Fibroblast of skin of right quadriceps (primary cell): ENCODE measurements at places on chromosomes 7 and 10.

DNA sequence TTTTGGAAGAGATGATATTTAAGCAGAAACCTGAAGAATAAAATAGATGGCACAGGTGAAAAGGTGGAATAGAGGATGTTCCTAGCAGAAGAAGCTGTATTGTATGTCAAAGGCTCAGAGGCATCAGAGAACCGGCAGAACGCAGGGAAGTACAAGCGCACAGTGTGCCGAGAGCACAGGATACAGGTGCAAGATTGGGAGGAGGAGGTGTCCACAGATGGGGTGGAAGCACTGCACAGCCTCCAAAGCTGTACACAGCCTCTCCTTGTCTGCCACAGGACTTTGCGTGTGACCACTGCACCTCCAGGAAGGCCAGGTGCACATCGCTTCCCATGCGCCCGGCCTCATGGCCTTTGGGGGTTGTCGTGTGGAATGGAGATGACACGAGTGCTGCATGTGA is 23.3 kb upstream of the SEC61G start:
- no peak for DNase-seq

GRCh38 chr7:81937091-81937490 is 167.2 kb upstream of the HGF start:
- peak; percentile 10 for DNase-seq

DNA sequence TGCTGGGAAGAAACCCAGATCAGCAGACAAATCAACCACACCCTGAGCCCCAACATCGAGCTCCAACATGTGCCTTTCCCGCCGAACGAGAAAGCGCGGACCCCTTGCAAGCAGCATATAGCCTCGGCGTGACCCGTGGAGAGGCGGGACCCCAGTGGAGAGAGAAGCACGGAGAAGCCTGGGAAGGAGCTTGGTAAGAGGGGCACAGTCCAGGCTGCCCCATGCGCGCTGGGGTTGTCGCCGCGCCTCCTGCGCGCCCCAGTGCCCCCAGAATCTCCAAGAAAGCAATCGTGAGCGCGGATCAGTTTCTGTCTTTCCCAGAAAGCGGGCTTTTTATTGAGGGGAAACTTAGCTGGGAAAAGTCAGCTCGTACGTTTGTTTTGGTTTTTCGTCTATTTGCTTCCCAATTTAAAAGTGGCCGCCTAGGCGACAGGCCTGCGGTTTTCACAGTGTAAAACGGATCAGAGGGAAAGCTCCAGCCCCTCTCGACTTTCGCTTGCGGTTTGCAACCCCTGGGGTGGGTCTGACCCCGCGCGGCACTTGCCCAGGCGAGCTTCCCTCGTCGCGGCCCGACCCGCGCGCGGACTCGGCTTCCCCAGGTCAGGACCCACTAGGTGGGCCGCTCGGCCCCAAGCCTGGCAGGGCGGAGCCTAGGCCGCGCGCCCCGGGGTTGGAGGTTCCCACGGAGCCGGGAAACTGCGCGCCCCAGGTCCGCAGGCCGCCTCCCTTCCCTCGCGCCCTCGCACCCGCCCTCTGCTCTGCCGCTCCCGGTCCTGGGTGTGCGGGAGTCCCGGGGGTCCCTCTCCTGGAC is 31.1 kb downstream of the SKIDA1 start:
- DNase-seq: peak; percentile 17

GRCh38 chr10:48257407-48257961 is 17.0 kb downstream of the FRMPD2 start:
- DNase-seq: peak; percentile 10

- no peak for DNase-seq
These were observed 57.3 kb downstream of the HK1 start for GRCh38 chr10:69335613-69336012.

DNA sequence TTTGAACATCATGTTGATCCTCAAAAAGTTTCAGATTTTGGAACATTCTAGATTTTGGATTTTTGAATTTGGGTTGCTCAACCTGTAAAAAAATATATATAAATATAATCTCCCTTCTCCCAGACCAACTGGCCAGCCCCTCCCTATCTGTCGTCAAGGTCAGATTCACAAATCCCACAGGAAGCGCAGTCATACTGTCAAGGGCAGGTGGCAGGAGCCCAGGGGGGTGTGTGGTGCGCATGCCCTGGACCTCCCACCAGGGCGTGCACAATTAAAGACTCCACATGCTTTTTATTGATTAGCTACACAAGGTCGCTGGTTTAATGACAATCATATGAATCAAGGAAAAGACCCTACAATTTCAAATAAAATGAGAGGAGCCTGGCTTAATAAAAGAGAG is 77.0 kb upstream of the EEPD1 start:
- DNase-seq: no peak

- no peak for DNase-seq
These were observed 135.0 kb upstream of the PALS2 start for GRCh38 chr7:24438232-24438631.

- DNase-seq: no peak
These were observed 331.6 kb upstream of the HPS1 start for GRCh38 chr10:98778277-98778759.

DNA sequence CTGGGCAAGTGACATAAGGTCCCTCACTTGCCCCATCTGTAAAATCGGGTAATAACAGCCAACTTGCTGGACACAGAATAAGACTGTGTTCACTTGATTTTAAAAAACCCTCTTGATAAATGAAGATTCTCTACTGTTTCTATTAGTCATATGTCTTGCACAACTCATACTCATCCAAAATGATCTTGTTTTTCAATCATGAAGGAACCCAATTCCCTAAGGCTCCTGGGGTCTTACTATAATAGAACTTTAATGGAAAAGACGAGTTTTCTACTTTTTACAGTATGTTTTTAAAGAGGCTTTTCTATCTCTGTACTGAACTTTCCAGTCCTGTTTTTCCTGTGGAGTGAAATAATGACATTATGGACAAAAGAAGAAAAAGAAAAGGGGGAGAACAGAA is 103.8 kb downstream of the ARID5B start:
- no peak for DNase-seq
